Fibroblast of skin of abdomen (primary cell): ENCODE measurements at places on chromosomes 5 and 9.

GRCh38 chr5:132025403-132025971 lies 14.0 kb upstream of the ACSL6 start:
- no peak for DNase-seq

DNA sequence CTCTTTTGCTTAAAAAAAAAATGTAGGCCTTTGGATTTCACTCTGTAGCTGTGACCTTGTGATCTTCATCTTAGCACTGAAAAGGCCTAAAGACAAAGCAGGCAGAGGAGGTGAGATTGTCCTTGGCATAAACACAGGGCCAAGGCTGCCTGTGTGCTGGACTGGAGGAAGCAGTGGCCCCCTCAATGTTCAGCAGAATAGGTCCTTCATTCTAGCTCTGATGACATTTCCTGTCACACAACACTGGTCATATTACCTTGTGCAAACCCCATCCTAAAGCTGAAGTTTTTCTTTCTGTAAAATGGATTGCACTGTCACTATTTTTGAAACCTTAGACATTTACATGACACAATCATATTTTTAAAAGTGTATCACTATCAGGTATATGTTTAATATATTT lies 147.4 kb downstream of the INSYN2B start:
- DNase-seq, result no peak

DNA sequence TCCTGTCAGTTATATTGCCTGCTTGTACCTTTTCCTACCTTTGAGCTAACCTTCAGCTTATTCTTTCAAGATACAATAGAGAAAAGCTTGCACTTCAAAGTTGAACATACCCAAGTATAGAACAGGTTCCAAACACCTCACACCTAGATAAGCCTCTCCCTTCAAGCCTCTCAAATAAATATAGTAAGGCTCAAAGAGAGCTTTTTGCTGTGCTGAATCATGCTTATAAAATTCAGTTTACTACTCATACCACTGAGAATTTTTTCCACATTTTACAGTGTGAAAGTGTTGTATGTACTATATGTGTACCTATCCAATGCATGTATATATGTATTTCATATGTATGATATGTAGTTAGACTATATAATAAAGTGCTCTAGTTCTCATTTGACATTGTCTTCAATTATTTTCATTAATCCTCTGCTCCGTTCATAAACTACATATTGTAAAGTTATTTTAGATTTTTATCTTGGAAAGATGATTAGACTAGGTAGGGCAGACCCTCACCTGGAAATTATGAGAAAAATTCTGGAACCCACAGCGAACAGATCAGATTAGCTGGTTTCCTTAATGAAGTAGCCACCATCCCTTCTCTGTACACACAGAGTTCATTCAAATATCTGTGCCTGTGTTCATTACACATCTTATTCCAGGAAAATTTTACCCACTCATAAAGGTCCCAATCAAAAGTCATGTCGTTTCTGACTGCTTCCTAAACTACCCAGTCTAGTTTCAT lies 149.2 kb upstream of the RGMB start:
- no peak for DNase-seq

DNA sequence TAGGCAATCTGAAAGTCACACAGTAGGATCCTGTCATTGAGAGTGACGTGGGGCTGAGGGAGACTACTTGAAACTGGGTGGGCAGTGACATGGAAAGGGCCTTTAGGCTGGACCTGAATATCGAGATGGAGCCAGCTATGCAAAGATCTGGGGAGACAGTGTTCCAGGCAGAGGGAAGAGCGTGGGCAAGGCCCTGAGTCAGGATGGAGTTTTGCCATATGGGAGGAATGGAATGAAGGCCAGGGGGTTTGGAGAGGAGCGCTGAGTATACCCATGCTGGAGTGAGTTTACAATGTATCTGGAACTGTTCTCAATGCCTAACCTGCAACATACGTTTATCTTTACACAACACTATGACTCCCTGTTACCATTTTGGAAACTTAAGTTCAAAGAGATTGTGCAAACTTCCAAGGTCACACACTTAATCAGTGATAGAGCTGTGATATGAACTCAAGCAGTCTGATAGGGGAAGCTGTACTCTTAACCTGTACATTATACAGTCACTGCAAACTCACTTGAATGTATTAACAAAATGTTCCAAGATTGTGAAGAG lies 33.5 kb downstream of the INSYN2B start:
- DNase-seq, result peak; percentile 30

- DNase-seq, result peak; percentile 41
Measured at GRCh38 chr5:167850911-167851310, 440.5 kb upstream of the WWC1 start.
